ENCODE measurements at places on chromosomes 7 and 10.

DNA sequence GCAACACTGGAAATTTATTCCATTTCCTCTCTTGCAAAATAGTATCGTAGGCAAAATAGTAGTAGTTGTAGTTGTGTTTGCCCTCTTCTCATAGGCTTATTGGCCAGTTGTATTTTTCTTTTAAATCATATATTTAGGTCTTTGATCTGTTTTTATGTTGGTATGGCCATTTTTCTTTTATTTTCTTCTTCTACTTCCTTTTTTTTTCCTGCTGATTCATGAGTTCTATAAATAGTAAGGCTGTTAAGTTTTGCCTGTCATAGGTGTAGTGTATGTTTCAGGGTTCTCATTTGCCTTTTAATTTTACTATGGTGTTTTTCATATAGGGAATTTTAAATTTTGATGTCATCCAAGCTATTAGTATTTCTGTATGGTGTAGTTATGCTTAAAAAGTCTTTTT is 25.4 kb upstream of the MRC1 start:
- no peak for DNase-seq

- DNase-seq = no peak
Observed at GRCh38 chr7:29270594-29271318, 76.2 kb downstream of the CHN2 start.

DNA sequence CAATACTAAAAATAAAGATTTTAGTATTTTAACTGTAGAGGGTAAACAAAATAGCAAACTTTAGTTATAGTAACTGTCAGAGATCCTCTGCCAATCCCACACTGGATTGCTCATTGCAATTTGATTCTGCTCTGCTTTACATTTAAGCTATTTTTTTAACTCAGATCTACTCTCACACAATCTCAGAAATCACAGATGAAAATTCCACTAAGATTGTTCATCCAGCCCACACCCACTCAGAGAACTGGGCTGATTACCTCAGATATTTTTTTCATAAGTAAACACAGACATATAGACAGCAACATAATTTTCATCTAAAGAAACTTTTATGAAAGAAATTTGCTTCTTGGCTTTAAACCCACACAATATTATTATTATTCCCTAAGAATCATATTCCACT is 7.0 kb downstream of the OSBPL3 start:
- no peak for DNase-seq

GRCh38 chr10:89392974-89393373 is 551 bp downstream of the IFIT1 start:
- no peak for DNase-seq

DNA sequence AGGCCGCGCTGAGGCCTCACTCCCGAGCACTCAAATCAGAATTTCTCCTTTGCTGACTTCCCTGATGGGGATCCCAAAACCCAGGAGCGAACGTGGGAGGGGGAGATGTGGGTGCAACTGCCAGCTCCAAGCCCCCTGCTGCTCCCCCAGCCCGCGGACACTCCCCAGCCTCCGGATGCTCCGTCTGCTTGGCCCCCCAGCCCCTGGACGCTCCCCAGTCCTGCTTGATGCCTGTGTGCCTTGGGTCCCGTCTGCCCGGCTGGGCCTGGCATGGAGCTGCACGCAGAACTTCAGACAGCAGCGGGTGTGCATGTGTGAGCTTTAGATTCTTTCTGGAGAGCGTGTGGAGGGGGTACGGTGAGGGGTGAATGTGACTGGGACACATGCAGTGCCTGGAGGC is 4.7 kb upstream of the SHH start:
- no peak for DNase-seq
